ENCODE measurements at places on chromosomes 7 and 10.

DNA sequence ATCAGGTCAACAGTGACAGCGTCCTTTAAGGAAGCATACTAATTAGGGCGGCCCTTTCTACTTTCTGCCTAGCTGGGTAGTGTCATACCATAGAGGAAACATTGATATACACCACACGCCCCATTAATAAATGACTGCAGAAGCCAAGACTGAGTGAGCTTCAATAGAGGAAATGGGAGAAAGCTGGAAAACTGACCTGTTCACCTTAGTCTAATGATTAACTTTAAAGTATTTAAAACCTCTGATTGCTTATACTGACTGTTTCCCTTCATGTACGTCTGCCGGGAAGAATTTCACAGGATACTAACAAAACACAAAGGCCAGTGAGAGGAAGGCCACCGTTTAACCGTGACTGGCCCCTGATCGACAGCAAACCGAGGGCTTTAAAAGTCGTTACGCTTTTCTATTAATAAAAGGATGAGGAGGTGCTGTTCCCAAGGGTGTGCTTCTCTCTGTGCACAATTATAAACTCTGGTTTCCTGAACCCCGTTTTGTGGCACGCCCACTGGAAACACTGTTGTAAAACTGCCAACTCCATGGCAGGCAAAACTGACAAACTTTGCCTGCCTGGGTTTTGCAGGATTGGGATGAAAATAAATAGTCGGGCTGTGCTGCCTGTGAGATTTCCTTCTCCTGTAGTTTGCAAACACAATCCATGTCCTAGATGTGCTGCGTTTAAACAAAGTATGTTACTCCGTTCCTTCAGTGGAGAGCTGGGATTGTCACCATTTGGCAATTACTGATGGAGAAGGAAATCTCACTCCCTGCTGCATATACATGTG is 137.6 kb downstream of the NRP1 start:
- no peak for DNase-seq

DNA sequence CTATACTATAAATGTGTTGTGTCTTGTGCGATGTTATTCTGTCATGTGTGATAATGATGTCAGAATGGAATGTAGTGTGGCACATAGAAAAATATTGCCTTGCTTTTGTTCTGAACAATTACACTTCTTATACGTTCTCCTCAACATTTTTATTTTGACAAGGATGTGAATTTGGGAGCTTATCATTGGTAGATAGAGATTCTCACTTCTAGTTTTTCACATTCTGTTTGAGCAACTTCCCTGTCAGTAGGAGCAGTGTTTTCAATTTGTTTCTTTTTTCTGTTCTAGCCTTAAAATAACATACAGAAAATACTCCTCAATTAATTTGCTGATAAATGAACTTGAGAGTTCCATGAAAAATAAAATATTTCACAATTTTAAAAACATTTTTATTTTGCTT is 17.6 kb downstream of the SUN3 start:
- DNase-seq: no peak

DNA sequence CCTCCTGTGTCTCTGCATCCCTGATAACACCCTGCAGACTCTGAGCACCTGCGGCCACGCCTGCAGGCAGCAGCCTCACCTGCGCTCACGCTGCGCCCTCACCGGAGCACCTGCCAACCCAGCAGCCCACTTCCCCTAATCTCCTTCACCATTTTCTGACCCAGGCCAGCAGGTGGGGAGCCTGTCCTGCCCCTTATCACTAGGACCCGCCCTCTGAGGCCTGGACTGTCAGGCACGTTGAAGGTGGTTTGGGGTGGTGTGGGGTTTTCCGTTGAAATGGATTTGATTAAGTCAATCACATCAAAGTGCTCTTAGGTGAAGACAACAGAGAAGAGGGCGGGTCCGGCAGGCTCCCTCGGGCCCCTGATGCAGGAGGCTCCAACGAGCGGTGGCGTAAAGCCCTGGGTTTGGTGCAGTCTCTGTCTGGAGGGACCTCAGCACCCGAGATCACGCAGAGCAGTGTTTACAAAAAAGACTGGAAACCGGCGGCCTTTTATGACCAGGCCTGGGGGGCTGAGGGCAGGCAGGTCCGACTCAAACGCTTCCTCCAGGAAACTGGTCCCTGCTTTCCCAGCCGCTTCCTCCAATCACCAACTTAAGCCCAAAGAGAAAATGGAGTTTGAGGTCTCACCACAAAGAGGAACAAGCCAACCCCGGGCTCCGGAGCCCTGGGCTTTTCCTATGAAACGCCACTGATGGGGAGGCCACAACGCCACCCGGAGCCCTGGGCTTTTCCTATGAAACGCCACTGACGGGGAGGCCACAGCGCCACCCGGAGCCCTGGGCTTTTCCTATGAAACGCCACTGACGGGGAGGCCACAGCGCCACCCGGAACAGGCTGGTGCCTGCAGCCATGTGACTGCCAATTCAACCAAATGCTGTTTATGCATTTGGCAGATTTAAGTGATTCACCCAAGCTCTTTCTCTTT is 45.5 kb downstream of the DPYSL4 start:
- DNase-seq: no peak

DNA sequence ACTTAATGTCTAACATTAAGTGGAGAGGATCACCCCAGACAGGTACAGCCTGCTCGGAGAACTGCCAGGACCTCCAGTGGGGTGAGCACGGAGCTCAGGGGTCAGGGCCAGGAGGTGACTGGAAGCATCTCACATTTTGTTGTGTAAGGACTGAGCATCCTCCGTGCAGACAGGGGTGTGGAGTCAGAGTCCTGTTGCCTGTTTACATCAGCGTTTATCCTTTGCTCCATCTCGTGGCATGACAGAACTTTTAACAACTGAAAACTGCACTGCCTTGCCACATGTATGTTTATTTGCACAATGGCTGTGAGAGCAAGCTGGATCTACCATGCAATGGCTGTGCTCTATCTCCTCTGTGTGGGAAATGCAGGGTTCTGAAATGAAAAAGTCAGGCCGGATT is 175.4 kb upstream of the AKR1E2 start:
- peak; percentile 39 for DNase-seq

DNA sequence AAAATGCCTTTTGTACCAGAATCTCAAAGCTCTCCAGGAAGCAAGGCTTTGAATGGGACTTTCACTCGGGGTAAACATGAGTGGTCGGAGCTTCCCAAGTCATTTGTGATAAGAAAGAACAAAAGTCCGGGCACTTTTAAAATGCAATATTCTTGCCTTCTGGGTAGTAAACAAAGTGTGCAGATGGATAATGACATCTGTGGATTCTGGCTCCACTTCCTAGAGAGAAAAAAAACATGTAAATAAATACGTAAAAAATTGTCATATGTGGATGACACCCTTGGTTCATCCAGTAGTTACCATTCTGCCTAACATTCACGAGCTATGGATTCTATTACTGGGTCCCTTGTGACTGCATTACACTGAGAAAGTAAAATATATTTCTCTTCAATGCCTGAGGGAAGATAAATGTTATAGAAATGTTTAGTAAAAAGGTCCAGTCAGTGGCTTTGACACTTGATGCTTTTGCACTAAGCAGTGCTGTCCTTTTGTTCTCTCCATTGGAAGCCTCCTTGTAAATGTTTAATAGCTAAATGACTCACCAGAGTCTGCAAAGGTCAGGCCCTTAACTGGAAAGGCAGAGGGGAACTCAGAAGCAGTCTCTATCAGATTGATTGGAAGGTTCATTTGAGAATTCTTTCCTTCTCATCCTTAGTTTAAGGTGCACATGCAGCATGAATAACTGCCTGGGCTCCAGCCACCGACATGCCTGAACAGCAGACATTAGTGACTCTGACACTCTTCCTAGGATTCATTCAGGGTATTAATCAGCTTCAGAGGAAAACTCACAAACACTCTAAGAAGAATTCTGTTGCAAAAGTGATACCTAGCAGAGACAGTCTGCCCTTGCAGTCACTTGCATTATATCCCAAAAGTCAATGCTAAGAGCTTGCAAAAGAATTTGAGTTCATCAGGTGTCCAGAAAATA is 11.7 kb upstream of the EDRF1 start:
- no peak for DNase-seq

DNA sequence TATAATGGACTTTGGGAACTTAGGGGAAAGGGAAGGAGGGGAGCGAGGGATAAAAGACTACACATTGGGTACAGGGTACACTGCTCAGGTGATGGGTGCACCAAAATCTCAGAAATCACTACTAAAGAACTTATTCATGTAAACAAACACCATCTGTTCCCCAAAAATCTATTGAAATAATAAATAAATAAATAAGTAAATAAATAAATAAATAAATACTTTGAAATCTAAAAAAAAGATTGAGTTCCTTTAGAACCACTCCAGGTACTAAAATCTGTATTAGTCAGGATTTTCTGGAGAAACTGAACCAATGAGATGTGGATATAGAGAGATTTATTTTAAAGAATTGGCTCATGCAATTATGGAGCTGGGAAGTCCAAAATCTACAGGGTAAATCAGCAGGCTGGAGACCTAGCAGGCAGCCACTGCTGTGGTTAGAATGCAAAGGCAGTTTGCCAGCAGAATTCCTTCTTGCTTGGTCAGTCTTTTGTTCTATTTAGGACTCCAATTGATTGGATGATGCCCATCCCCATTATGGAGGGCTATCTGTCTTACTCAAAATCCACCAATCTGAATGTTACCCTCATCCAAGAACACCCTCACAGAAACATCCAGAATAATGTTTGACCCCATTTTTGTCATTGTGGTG is 8.9 kb downstream of the IGFBP1 start:
- DNase-seq: peak; percentile 62

DNA sequence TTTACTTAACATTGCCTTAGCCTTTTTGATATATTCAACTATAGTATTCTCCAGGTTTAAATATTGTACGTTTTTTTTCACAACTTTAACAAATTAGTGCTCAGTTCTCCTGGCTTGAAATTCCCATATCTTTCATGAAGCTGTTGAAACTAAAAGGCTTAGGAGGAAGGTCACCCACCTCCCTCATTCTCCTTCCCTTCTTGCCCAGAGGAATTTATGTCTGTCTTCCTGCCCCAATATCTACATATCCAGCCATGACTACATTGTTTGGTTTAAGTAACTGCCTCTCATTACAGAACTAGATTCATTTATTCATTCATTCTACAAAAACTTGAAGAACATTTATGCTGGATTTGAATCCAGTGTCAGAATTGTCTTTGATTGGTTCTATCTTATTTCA is 254.8 kb upstream of the C7orf33 start:
- no peak for DNase-seq

DNA sequence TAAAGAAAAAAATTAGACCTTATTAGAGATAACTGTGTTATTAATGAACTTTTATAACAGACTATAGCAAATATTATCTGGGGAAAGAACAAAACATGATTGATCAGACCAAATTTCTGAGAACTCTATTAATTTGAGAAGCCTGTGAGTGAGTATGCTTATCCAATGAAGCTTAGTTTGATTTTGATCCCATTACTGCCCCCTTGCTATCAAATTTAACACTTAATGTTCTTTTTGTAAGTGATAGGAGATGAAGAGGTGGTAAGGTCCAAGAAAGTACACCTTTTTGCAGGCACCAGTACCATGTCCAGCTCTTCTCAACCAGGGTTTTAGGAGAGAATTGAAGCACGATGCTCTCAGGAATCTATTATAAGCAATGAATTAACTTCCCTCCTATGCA is 49.9 kb downstream of the ZNF365 start:
- DNase-seq: no peak

GRCh38 chr10:132668048-132668394 is 117.9 kb downstream of the NKX6-2 start:
- no peak for DNase-seq

GRCh38 chr10:21160116-21160515 is 263.0 kb upstream of the NEBL start:
- DNase-seq: no peak

DNA sequence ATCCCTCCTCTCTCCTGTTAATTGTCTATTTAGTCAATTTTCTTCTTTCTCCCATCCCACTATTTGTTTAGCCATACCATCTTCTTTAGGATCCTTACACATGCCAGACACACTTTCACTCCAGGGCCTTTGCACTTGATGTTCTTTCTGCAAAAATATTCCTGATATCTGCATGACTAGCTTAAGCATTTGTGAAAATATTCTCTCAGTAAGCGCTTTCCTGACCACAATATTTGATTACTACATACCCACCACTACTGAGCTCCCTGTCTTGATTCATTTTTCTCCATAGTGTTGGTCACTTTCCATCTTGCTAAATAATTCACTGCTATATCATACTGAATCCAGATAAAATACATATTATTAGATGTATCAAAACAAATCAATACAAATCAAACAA is 75.1 kb downstream of the SEMA3D start:
- no peak for DNase-seq

- no peak for DNase-seq
These were observed 6.2 kb downstream of the NRP1 start for GRCh38 chr10:33328253-33328652.

DNA sequence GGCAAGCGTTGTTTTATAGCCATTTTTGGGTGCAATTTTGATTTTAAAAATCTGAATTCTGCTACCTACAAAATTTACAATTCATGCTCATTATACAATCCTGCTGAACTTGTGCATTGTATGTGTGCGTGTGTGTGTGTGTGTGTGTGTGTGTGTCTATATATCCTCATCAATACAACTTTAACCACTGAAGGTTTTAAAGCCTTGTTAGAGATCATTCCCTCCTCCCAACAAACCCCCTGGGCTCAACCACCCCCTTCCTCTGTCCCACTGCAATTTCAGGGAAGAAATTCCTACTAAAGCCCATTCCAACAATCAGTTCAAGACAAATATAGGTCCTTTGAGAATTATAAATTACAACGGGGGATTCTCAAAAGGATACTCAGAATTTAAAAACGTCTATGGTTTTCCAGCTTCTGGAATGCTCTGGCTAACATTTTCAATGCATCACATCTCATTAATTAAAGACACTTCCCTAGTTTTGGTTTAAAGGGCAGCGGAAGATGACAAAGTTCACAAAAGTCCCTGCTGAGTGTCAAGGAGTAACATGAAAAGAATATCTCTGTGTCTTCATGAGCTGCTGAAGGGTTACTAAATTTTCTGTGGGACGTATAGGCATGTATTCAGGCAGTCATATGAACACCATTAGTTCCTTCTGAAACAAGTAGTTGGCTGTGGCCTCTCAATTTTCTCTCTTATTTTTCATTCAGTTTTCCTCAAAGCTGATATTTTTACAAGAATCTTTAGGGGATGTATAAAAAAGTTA is 889 bp upstream of the SEMA3A start:
- DNase-seq: no peak

- DNase-seq: no peak
These were observed 356.0 kb downstream of the TFEC start for GRCh38 chr7:115674467-115675024.

GRCh38 chr7:133771788-133772419 is 355.2 kb upstream of the LRGUK start:
- DNase-seq: no peak

DNA sequence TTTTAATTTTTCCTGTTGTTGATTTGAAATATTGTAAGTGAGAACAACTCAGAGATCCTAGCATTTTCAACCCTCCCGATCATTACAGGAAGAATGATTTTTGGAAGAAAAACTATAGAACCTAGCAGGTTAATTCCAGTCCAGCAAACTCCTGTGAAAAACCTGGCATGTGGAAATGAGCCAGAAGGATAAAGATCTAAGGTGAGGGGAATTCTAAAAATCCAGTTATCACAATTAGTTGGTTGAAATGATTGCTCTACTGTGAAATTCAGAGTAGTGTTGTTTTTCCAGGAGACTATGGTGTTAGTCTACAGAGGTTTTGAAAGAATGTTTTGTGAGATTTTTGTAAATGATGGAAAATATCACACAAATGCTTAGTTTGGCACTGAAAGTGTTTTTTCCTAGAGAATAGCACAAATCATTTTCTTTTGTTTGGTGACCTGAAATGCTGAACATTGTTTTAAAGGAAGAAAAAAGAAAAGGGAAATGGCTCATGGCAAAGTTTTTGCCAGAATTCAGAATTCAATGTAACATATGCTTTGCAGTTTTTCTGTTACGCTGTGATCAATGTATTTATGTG is 152.4 kb upstream of the SLC26A5 start:
- DNase-seq: no peak

- no peak for DNase-seq
These were observed 100.8 kb downstream of the ATXN7L1 start for GRCh38 chr7:105775580-105775979.
